ENCODE measurements at places on chromosomes 5 and 9.

GRCh38 chr9:127588740-127589506 lies 23.2 kb upstream of the STXBP1 start:
- no peak for DNase-seq

DNA sequence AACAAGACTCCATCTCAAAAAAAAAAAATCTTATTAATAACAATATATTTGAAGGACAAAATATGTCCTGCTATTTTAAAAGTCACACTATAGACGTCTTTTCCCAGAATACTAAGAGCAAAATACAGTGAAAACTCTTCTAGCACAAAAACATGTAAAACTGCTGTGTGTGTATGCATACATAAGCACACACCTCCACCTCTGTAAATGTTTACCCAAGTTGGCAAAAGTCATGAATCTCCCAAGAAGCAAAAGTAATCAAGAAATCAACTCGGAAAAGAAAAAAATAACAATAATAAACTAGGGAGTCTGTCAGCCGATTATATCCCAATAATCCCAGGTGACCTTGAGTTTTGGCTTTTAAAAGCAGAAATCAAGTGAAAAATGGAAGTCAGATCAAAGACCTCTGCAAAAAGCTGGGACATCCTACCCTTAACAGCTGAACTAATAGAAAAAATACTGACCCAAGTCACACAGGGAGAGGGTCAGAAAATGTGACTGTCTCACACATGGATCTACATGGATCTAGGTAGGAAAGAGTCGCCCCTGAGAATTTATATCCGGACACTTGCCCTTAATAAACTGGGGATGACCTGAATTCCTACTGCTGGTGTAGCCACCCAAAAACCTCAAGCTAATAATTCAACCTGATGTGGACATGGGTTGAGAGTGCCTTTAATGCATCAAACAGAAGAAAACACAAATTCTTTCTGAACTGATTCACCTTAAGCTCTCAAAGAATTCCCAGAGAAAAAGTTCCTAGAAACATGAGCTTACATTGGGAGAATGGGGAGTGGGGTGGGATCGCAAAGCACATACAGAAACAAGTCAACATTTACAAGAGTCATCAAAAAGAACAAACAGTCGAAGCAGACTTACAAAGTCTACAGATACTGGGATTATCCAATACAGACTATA lies 29.9 kb downstream of the LPAR1 start:
- no peak for DNase-seq

- no peak for DNase-seq
Measured at GRCh38 chr5:107373549-107374263, 297.0 kb downstream of the EFNA5 start.

- no peak for DNase-seq
Measured at GRCh38 chr9:36306471-36307306, 48.4 kb upstream of the GNE start.

DNA sequence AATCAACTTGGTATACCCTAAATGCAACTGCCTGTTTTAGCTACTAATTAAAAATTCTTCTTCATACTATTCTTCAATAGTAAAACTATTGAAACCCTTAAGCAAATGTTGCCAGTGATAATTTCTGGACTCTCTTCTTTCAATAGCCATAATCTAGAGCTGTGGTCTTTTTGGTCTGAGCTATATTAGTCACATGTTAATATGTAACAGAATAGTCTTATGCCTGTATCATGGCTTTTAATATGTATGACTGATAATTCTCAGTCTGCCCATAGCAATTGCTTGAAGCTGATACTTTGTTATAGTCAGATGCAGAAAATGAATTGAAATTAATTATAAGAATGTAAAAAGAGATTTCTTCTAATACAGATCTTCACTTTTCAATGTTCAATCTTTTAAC lies 1871.9 kb upstream of the CDH6 start:
- no peak for DNase-seq

DNA sequence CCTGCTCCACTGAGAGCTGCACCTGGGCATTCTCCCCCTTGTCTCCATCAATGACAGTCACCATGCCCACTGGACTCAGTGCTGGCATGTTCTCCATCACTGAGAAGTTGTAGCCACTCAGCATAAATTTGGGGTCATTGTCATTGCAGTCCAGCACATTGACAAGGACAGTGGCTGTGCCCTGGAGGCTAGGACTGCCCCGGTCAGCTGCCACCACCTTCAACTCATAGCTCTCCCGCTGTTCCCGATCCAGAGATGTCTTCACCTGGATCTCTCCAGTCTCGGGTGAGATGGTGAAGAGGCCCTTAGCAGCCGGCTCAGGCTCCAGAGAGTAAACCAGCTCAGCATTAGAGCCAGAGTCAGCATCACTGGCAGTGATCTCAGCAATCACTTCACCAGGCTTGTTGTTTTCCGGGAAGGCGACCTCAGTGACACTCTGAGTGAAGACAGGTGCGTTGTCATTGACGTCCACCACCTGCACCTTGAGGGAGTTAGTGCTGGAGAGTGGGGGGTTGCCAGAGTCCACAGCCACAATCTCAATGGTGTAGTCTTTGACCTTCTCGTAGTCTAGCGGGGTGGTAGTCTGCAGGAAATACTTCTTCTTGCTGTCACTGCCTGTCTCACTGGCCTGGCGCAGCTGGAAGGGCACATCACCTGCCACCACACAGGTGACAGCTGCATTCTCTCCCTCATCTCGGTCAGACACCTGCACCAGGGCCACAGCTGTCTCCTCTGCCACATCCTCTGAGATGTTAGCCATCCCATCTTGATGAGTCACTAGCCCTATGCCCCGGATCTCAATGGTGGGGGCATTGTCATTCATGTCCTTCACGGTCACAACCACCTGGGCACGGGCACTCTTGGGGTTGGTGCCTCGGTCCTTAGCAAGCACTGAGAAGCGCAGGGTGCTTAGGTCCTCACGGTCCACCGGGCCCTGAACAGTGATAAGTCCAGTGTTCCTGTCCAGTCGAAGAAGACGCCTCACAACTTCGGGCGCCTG lies 13.5 kb downstream of the PCDH1 start:
- no peak for DNase-seq

DNA sequence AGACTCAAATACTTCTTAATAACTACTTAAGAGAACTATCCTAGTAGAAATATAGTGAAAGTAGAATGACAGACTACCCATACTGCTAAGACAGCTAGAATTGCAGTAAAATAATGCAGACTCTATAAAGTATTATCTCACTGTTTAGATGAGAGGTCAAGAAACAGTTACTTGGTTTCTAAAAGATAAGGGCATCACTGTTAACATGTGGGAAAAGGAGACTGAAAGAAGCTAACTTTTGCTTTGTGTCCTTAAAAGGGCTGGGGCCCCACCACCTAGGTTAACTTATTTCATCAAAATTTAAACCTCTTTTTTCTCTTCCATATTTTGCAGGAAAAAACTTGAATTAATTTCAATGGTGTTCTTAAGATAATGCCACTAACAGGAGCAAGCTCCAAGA lies 204.3 kb downstream of the CNTLN start:
- no peak for DNase-seq

- DNase-seq, result no peak
Measured at GRCh38 chr9:126457175-126457547, 130.5 kb downstream of the MVB12B start.

- DNase-seq, result no peak
Measured at GRCh38 chr9:70923961-70924360, 197.5 kb downstream of the TRPM3 start.

GRCh38 chr9:83342006-83342405 lies 196.2 kb downstream of the FRMD3 start:
- no peak for DNase-seq

DNA sequence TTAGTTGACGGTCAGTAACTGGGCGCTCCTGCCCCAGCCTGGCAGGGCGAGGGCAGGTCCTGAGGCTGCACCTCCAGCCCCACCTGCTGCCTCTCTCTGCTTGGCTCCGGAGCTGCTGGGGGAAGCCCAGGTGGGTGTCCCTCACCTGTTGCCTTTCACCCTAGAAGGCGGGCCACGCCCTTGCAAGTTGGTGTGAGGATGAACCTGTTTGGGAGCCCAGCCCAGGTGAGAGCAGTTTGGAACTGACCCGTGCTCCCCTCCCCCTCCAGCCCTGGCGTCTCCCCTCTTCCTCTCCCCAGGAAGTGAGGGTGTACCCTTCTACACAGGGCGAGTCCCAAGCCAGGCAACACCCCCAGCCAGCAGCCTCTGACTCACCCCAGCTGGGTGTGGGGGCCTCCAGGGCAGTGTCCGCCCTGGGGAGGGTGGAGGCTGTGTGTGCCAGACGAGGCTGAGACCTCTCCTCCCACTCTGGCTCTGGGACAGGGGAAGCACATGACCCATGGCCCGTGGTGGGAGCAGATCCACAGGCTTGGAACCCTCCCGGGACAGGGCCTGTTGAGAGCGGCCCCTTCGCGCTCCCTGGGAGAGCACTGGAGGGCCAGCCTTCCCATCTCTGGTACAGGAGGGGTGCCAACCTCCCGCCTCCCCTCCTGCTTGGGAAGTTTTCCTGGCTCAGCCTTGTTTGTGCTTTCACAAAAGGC lies 10.4 kb downstream of the LRRC8A start:
- no peak for DNase-seq

- no peak for DNase-seq
Measured at GRCh38 chr5:14186059-14186830, 43.1 kb downstream of the TRIO start.

GRCh38 chr9:70218767-70219166 lies 40.0 kb upstream of the SMC5 start:
- DNase-seq, result no peak

GRCh38 chr5:76471406-76471805 lies 68.3 kb downstream of the IQGAP2 start:
- DNase-seq, result no peak

DNA sequence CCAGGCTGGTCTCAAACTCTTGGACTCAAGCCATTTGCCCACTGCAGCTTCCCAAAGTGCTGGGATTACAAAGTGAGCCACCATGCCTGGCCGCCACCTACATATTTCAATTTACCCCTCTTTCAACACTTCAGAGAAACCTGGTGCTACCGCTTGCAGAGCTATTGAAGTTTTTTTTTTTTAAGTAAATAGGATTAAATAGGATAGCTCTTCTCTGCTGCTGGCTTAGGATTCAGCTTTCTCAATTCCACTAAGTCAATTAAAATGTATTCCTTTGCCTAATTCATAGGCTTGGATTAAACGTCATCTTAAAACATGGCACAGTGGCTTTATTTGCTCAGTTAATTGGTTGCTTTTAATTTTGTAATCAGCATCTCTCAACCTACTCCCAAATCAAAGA lies 41.0 kb downstream of the KIAA1191 start:
- no peak for DNase-seq

DNA sequence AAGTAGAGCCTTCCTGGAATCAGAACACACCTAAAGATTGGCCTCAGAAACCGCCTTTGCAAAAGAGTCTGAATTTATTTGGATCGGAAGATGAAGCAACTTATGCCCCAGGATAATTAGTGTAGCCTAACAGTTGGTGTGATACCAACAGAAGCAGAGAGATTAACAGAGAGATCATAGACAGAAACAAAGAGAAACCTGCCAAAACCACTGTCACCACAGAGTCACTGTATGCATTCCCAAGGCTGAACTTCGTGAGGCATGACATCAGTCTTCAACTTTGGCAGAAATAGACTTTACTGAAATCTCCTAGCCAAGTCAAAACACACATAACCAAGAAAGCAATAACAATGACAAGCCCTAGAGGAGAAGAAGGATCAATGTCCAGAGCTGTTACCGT lies 361.8 kb downstream of the ELAVL2 start:
- DNase-seq, result no peak

- DNase-seq, result no peak
Measured at GRCh38 chr5:102324714-102325113, 28.6 kb upstream of the SLCO4C1 start.

GRCh38 chr5:17241635-17242034 lies 24.2 kb downstream of the BASP1 start:
- no peak for DNase-seq

- DNase-seq, result no peak
Measured at GRCh38 chr9:134525841-134526583, 115.6 kb upstream of the COL5A1 start.

DNA sequence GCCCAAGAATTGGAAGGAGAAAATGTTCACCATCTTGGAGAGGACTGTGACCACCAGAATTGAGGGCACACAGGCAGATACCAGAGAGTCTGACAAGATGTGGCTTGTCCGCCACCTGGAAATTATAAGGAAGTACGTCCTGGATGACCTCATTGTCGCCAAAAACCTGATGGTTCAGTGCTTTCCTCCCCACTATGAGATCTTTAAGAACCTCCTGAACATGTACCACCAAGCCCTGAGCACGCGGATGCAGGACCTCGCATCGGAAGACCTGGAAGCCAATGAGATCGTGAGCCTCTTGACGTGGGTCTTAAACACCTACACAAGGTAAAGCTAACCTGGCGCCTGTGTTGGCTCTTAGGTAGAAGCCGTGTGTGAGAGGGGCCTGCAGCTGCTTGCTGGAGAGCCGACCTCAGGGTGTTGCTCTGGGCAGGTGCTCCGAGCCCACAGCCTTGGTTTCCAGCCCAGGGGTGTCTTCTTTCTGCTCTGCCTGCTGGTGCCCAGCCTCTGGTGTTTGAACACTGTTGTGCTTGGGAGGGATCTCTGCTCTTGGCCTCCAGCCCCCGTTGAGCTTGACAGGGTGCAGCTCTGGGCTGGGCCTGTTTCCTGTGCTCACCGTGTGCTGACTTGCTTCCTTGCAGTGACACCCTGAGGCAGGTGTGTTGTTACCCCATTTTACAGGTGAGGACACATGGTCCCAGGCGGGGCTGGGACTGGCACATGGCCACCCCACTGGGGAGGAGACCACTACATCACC lies 10.9 kb downstream of the EXOC3 start:
- no peak for DNase-seq

GRCh38 chr5:60458666-60459065 lies 241.3 kb downstream of the DEPDC1B start:
- no peak for DNase-seq

Data from endothelial cell (in vitro differentiated cells).